ENCODE measurements at places on chromosomes 1 and 21.
A peak's percentile ranks its signal among the peaks of the same experiment; 100 is the strongest.

- no peak for DNase-seq
Observed at GRCh38 chr1:182304218-182304617, 87.4 kb downstream of the GLUL start.

DNA sequence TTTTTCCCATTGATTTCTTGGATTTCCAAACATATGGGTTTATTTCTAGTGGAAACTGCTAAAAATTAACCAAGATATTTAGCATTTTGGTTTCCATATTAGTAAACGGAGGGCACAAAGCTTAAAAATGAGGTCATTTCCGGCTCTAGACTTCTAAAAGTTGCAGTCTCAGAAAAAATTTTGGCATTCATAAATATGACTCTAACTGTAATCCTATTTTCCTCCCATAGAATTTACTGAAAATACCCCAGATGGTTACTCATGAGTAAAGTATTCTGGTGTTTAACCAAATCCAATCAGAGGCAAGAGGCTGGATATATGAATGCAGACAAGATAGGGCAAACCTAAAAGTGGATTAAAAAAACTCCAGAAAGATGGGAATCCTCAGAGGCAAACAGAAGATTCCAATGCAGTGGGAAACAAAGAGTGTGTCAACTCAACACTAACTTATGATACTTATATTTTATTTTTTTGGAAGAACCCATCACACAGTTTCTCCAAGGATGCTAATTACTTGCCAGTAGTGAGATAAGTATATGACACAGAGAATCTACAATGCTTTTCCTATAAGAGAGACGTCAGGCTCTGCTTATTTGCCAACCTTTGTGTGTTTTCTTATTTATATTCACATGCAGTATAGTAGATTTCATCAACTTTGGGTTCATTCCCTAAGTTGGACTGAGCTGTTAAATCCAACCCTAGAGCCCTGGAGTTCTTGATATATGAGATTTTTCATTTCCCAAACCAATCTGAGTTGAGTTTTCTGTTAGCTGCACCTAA lies 90.1 kb upstream of the BCL10 start:
- DNase-seq: peak; percentile 60

DNA sequence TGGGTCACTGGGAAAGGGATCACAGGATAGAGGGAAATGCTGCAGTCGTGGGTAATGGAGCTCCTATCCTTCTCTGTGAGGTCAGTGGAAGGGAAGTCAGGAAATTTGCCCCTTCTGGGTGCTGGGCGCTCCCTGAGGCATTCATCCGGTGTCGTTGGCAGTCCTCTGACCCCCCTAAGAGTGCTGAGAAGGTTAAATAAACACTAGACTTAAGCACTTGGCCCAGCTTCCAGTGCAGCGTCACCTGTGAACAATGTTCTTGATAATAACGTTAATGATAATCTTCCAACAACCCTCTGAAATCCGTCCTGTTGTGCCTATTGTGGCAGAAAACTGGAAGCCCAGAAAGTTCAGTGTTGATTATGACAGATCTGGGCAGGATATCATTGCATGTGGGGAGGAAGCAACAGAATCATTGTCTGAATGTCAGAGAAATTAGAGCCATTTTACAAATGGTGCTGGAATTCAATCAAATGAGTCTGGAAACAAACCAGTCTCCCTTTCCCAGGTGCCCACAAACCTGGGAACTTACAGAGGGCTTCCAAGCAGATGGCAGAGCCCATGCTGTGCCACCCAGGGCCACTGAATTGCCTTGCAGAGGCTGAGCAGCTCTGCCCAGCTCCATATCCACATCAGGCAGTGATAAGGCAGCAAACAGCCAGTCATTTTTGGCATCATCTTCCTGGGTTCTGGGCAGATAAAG lies 216.8 kb downstream of the KAZN start:
- DNase-seq: no peak

DNA sequence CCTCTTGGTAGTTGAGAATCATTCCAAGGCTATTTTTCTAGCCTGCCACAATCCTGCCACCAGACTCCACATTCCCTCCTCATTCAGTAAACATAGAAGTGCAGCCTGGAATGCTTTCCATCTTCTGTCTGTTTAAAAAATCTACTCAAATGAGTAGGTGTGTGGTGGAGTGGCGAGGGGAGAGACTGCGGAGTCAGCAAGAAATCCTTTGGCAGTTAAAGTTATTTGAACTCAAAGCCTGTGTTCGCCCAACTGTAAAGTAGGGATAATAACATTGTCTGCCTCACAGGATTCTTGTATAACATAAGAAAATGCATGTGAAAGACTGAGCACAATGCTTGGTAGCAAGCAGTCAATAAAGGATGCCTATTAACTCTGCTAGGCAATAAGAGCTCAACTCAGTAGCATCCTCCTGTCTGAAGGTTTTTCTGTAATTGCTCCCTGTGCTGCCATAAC lies 22.2 kb upstream of the DPT start:
- no peak for DNase-seq

GRCh38 chr21:23887725-23888306 lies 1719.5 kb downstream of the MRPL39 start:
- no peak for DNase-seq

DNA sequence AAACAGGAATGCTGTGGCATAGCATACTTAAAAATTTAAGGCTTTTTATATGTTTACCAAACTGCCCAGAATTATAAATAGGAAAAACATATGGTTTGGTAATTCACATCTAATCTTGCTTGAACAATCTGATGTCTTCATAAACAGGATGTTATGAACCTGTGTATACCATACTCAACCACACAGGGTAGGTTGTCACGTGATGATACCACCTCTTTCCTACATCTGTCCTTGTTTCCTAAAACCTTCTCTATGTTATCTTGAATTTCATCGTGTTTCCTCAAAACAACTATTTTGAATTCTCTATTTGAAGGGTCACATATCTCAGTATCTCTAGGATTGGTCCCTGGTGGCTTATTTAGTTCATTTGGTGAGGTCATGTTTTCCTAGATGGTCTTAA lies 631.0 kb upstream of the PKN2 start:
- no peak for DNase-seq

- peak; percentile 29 for DNase-seq
Observed at GRCh38 chr1:235708390-235708962, 58.9 kb upstream of the GNG4 start.

DNA sequence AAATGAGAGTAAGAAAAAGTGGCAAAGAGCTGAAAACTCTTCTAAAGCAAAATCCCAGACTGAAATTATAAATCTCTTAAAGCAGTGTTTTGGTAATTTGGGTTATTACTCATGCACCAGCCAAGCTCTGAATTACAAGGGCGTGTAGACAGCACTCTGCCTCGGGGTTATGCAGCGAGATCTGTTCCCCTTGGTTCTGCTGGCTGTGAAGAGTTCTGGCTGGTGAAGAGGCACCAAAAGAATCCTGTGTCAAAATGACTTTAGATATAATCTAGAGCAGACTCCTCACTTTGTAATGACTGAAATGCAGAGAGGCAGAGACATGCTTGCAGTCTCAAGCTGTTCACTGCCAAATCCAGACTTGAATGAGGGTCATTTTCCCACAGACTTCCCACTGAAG lies 461.8 kb upstream of the CXADR start:
- no peak for DNase-seq

GRCh38 chr1:112558634-112559033 lies 49.9 kb downstream of the WNT2B start:
- DNase-seq: no peak

DNA sequence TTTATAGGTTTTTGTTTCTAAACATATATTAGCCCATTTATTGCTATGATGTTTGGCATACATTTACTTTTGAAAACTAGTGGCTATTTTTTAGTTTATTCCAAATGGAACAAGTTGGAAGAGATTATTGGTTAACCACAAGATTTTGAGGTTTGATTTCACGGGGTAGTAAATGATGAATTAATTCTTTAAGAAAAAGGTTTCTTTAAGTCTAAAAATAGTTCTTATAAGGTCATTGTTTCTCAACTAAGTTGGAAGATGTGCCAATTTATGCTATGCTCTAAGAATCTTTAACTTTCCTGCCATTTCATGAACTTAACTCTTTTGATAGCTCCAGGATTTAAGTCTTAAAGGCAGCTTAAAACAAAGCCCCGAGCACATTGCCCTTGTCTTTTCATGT lies 183.8 kb downstream of the LMO4 start:
- no peak for DNase-seq

- no peak for DNase-seq
Observed at GRCh38 chr1:12249181-12249580, 19.4 kb downstream of the VPS13D start.

- DNase-seq: no peak
Observed at GRCh38 chr1:221777431-221778072, 35.7 kb upstream of the DUSP10 start.

DNA sequence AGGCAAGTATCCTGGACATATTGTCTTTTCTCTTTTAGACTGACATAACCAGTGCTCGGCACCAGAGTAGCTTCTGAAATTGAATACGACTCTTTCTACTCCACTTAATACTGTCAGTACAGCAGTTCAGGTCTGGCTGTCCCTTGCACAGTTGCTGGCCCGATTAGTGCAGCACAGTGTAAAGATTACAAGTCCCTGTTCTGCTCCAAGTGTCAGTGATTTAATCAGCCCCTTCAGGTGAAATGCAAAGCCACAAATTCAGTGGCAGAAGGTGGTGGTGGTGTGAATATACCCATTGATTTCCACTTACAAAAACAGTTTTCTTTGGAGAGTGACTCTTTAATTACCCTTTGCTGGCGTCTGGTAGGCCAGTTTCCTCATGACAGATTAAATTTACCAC lies 545.4 kb downstream of the ADGRL2 start:
- DNase-seq: no peak

GRCh38 chr1:159922511-159923202 lies 2.6 kb downstream of the TAGLN2 start:
- no peak for DNase-seq

DNA sequence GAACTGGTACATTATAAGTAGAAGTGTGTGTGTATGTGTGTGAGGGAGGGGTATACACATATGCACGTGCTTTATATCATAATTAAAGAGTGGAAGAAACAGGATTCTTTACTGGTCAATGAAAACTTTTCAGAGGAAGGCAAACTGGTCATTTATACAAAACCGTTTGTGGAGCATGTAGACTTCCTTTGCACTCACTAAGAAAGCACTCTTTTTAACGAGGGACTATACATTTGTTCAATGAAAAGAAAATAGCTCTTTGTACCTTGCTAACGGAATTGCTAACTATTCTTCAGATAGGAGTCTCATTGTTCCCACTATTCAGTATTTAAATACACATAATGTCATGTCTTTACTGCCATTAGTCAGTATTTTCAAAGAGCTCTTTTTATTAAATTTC lies 219.3 kb downstream of the ST6GALNAC3 start:
- no peak for DNase-seq

DNA sequence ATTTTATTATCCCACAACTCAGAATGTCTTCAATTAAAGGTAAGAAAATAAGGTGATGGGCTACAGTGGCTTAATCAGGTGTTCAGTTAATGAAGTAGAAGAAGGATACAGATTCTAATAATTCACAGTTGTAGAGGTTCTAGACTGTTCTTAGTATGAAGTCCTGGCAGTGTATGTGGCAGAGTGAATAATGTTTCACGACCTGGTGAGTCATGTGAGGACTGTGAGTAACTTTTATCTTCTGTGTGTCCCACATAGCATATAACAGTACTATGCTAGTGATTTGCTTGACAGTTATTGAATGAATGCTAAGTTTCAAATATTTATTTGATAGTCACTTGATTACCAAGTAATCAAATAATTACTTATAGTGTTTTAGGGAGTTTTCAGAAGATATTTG lies 20.0 kb downstream of the SLC16A4 start:
- peak; percentile 16 for DNase-seq

- no peak for DNase-seq
Observed at GRCh38 chr1:26788515-26788785, 700 bp downstream of the PIGV start.

DNA sequence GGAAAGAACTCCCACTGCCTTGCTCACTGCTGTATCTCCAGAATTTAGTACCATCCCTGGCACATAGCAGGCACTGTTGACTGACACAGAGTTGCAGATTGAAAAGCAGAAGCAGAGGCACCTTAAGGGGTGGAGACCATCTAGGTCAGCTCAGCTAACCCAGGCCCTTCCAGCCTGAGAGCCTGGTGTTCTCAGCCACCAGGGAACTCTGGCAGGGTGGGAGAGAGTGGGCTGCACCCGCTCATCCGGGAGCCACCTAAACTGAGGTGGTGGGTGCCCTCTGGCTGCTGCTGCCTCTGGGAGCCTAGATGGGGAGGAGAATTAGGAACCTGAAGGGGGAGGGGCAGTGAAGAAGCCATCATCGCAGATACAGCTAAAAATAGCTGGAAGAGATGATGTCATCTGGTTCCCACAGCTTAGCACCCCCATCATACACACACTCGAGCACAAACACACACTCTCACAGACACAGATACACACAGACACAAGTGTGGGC lies 1.5 kb upstream of the TSPAN1 start:
- no peak for DNase-seq

GRCh38 chr1:95703046-95703445 lies 469.0 kb downstream of the RWDD3 start:
- no peak for DNase-seq

- no peak for DNase-seq
Observed at GRCh38 chr1:183776731-183777130, 28.2 kb upstream of the RGL1 start.

DNA sequence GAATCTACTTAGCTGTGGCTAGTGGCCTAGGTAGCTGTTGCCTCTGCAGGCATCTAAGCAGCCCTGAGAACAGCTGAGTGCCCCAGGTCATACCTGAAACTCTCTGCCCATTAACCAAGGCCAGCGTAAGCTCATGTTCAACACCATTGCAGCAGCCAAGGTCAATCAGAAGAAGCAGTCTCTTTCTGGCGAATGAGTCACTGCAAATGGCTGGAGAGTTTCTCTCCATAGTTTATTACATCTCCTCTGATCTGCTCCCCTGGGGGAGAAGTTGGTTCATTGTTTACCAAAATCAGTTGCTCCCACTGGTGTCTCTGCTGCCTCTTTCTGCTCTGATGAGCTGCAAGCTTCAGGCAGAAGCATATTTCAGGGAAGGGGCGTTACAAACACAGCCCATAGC lies 6.9 kb upstream of the BCL9 start:
- DNase-seq: no peak

GRCh38 chr1:32411261-32411660 lies 17.0 kb upstream of the BSDC1 start:
- DNase-seq: no peak

DNA sequence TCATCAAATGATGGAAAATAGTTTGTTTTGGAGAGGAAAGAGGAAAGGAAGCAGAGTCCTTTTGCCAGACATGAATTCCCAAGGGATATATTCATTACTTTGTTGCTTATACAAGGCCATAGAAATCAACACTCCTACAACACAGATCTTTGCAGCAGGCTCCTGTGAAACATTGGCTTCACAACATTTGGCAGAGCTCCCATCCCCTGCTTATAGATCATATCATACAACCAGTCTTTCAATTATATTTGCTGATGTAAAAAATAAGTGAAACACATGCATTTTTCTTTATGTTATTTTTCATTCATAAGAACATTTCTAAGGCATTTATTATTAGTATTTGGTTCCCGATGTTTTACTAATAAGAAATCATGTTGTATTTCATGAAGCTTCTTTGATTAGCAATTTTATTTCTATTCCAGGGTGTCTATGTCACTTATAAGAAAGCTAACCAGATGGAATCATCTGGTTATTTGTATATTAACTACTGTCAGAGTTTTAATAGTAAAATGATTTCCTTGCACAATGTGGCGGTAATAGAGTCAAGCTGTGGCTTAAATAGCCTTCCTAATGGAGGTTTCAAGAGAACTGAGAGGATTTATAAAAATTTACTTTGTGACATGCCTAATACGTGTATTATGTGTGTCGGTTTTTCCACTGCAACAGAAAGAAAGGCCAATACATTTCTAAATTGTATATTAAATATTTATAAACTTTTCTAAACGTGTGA lies 470.3 kb upstream of the NCAM2 start:
- no peak for DNase-seq

Data from AG09309 (cell line).